SJCRH30 (cell line): ENCODE measurements at places on chromosomes 5 and 9.

DNA sequence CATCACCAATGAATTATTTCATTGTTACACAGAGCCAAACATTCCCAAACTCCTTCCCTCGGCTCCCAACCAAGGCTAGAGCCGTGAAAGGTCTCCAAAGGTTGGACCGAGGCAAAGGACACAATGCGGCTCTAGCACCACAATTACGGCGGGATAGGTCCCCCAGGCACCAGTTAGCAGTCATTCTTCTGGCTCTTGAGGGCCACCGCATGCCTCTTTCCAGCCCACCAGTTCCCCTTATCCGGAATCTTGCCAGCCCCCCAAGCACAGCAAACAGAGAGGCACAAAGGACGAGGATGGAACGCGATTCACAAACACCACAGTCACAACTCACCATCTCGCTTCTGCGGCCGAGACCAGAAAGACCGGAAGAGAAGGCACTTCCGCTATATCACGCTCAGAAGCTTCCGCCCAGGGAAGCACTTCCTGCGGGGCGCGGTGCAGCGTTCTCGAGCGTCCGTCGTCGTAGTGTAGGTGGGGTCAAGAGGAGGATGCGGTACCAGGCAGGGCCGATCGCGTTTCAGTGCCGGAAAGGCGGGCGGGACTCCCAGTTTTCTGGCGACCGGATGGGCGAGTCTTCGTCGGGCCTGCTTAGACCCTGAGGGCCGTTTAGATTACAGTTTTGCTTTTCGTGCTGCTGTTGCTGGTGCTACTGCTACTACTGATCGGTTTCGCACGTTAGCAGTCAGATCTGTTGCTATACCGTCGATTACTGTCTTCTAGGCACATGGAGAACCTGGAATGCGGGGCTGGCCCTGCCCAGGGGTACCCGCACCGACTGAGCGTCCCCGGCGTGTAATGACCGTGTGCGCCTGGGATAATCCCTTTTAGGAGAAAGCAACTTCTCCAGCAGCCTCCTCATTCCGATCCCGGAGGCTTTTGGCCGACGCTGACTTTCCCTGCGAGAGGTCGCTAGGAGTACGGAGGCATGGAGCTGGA is at the start of gene RPL37:
Gene RPL37, minus strand, starts transcription at position 374 of the 939 bp plus-strand sequence. Its CDS starts 37 bp downstream, at position 337.
- peak; percentile 99 for DNase-seq

DNA sequence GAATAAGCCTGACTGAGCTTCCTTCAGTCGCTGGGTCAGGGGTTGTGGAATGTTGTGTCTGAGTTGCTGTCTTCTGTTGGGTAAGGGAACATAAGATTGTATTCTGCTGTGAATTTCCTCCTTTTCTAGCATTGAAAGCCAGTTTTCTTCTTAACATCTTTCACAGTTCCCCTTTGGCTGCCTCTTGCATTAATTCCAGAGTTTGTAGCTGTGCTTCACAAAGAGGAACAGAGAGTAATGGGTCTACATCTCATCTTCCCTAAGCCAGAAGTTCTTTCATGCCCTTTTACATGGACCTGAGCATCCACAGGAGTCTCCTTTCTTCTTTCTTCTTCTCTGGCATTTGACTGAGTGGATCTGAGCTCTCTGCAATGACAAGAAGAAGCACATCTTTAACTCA is 686.8 kb downstream of the KCTD16 start:
- no peak for DNase-seq

DNA sequence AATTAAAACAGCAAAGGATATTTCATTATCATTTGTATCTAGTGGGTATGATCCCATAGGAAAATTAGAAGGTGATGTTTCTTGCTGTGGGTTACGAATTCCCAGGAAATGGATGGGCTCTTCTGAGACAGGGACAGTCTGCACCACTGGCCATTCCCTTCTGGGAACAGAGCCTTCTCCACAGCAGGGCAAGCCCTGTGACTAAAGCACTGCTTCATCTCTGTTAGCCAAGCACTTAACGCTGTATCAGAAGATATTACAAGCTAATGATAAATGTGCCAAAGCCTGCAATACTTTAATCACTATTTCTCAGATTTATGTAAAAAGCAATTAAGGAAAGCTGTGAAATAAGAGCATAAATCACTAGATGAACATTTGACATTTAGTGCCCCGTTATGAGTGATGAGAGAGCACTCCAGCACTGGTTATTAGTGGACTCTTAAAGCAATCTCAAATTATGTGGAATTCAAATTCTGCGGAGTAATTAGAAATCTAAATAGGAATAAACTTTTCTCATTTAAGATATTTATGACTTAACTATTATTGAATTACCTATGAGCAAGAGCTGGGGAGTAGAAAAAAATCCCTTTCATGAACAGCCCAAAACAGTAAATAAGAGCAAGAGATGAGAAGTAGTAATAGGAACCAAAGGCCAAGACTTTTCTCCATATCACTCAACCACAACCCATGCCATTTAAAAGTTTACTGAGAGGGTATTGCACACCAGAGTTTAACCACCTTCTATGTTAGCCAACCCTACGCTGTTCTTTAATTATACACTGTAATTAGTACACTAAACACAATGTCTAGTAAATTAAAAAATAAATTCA is 49.2 kb downstream of the FAM240B start:
- DNase-seq = no peak

GRCh38 chr5:561408-561807 is 37.2 kb upstream of the SLC9A3 start:
- DNase-seq = no peak

GRCh38 chr5:170363671-170364070 is 25.5 kb downstream of the KCNMB1 start:
- DNase-seq = no peak
